Naive thymus-derived CD4-positive, alpha-beta T cell (primary cell): ENCODE measurements at places on chromosomes 12 and 14.

GRCh38 chr12:64480148-64480547, 28.2 kb downstream of the TBK1 start:
- DNase-seq, result no peak

GRCh38 chr14:95364481-95365209, 44.9 kb upstream of the CLMN start:
- H3K4me3 ChIP-seq, result no peak overlapping the region
- no peaks in the 10 kb centered on the region for H3K4me1 ChIP-seq
- no peaks in the 10 kb centered on the region for H3K27me3 ChIP-seq
- DNase-seq, result no peak
- H3K27ac ChIP-seq, result no peak overlapping the region
- H3K36me3 ChIP-seq, result no peaks in the 10 kb centered on the region

DNA sequence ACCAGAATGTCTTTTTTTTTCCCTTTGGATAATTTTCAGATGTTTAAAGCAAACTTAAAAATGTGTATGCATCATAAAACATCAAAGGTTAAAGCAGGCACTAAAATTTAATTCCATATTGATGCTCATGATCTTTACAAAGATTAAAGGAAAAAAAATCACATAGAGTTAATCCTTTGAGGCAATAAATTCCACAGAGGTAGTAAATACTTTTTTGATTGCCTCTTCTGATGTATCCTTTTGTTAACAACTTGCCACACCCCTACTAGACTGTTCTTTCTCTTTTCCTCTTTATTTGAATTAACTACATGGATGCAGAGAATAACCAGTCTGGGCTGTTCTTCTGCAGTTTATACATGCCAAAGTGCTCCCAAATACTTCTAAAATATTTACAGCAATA, 45.2 kb upstream of the KCNJ8 start:
- H3K4me1 ChIP-seq, result no peaks in the 10 kb centered on the region
- H3K27me3 ChIP-seq, result no peaks in the 10 kb centered on the region
- DNase-seq, result no peak
- H3K27ac ChIP-seq, result no peak overlapping the region
- no peak overlapping the region for H3K4me3 ChIP-seq

- no peak overlapping the region for H3K4me3 ChIP-seq
- no peaks in the 10 kb centered on the region for H3K27me3 ChIP-seq
- no peak for DNase-seq
- no peak overlapping the region for H3K27ac ChIP-seq
These were observed 148.7 kb downstream of the ANO2 start for GRCh38 chr12:5796171-5796958.
